ENCODE measurements at places on chromosomes 3 and 15. TPM values are rescaled to one million over a fixed set of nuclear protein-coding genes. Genes with fewer than 3 reads are reported as not detected.

DNA sequence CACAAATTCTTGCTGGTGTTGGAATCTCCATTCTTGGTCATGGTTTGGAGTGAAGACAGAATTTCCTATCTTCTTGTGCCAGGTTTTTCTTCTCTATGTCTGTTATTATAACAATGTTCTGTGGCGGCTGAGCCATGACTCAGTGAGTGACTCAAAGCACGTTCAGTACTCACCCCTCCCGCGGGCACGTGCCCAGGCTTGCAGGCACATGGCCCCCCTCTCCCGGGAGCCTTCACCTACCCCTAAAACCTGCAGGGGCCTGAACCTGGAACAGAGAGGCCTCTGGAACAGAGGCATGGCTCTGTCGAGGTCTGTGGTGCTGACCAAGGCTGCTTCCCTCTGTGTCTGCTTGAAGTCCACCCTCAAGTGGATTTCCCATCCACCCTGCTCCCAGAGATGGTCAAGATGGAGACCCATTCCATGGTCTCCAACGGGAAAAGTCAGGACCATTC lies 27.6 kb downstream of the PLXNB1 start:
- peak; percentile 85 for DNase-seq

- peak; percentile 71 for DNase-seq
These were observed 40.8 kb downstream of the KCNAB1 start for GRCh38 chr3:156161172-156161571.

- no peak for DNase-seq
These were observed 278.9 kb downstream of the MECOM start for GRCh38 chr3:169384573-169384972.

DNA sequence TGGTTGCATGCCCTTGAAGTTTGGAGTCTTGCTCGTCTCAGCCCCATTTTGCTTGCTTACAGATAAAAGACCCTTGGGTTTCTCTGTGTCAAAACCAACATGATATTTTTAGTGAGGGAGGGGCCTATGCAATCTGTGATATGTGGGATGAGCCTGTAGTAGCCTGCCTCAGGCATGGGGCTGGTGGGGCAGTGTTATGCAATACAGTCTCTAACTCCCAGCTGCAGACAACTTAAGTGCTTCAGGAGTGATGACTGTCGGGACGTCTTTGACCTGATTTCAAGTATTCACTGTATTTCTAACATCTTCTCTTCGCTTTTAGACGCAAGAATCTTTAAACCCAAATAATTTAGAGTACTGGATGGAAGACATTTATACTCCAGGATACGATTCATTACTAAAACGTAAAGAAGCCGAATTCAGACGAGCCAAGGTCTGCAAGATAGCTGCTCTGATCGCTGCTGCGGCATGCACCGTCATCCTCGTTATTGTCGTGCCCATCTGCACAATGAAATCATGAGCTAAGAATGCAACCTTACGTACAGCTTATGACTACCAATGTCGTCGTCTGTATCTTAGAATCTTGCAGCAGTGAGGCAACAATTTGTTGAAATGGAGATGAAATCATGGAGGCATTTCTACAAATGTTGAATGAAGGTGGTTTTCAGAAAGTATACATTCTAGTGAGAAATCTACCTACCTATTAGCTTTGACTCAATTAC lies 35.9 kb downstream of the MINAR1 start:
- no peak for DNase-seq

- no peak for DNase-seq
These were observed 74.1 kb downstream of the FAIM start for GRCh38 chr3:138682648-138683047.

- no peak for DNase-seq
These were observed 37.0 kb downstream of the RLBP1 start for GRCh38 chr15:89184357-89184756.

GRCh38 chr3:178270838-178271237 lies 265.4 kb upstream of the KCNMB2 start:
- DNase-seq: peak; percentile 31

DNA sequence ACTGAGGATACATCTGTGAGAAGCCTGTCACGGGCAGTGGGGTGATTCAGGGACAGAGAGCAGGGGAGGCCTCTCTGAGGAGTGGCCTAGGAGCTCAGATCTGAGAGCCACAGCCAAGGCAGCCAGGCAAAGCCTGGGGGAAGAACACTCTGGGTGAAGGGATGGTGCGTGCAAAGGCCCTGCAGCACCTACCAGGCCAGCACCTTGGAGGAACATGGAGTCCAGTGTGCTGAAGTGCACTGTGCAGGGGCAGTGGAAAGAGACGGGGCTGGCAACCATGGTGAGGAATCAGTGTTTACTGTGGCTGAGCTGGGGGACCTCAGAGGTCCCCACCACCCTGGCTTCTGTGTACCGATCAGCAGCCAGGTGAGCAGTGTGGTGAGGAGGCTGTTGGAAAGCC lies 48.0 kb downstream of the NUP210 start:
- no peak for DNase-seq

GRCh38 chr15:53625260-53625659 lies 134.2 kb downstream of the WDR72 start:
- no peak for DNase-seq

DNA sequence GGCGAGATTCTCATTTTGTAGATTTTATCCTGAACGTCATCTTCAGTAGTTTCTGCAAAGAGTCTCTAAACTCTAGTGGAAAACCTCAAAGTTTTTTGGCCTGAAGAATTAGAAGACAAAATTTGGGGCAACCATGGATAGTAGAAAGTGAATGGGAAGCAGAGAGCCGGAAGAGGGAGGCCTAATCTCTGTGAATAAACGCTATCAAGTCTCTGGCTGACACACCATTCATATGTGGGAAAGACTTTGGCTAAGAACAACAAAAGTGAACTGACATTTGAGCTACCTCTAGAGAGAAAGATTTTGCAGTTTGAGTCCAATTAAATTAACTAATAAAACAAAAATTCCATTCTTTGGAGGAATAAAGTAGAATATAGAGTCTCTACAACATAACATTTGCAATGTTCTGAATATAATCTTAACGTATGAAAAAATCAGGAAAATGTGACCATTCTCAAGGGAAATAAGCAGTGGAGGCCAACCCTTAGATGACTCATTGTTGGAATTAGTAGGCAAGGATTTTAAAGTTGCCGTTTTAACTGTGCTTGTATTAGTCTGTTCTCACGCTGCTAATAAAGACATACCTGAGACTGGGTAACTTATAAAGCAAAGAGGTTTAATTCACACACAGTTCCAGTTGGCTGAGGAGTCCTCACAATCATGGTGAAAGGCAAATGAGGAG lies 184.6 kb downstream of the C3orf38 start:
- no peak for DNase-seq

DNA sequence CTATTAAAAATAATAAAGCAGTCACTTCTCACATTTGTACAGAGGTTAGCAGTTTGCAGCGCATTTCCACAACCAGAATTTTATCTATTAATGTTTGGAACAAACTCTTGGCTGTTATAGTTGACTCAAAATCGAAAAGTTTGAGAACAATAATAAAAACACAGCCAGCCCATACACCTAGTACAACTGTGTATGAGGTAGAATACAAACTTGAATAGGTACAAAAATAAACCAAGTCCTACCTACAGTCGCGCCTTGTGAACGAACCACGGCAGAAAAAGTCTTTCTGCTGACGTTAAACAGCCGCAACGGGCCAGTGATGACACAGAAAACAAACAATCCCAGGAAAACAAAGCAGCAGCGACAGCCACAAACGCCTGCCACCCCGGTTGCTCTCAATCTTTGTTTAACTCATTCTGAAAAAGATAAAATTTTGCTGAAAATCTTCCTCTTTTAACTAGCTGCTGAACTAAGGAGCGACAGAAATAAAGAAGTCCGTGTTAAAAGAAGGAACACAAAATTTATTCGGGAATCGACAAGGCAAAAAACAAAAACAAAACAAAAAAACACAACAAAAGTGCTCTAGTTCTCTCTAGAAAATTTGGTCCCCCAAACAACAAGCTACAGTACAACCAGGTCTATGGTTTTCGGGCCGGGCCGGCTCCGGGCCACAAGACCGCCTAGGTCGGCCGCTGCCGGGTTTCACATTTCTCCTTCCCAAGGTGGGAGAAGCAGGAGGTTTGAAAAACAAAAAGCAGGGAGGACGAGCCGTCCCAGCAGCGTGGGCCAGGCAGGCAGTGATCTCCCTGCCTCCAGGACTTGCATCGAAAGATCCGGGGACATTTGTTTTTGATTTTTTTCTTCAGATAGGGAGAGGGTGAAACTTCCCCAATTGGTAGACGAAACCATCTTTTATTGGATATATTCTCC lies 2.9 kb downstream of the FOXL2 start:
- no peak for DNase-seq

SEMA5B gene
- total RNA-seq: not detected

FBXW12 gene
- total RNA-seq: not detected

FNDC3B gene
- 55.0 TPM for total RNA-seq

PLSCR4 gene
- 20.4 TPM for total RNA-seq

GPR87 gene
- 0.66 TPM for total RNA-seq

CLRN1 gene
- not detected for total RNA-seq

ZSCAN2 gene
- total RNA-seq: 7.5 TPM

Data from M059J (cell line).